ENCODE measurements at places on chromosomes 7 and 10. TPM values are rescaled to one million over a fixed set of nuclear protein-coding genes. Genes with fewer than 3 reads are reported as not detected.

GRCh38 chr10:94011296-94011695, 17.6 kb downstream of the PLCE1 start:
- H3K27ac ChIP-seq: no peak overlapping the region
- no peak overlapping the region for H3K4me3 ChIP-seq
- H3K4me1 ChIP-seq: no peaks in the 10 kb centered on the region
- H3K27me3 ChIP-seq: peaks cover 5% of the 10 kb centered on the region

- no peak for DNase-seq
- peaks cover 15% of the 10 kb centered on the region for H3K4me1 ChIP-seq
- no peaks in the 10 kb centered on the region for H3K27me3 ChIP-seq
- H3K36me3 ChIP-seq: peaks cover 22% of the 10 kb centered on the region
- H3K4me3 ChIP-seq: no peak overlapping the region
Measured at GRCh38 chr10:133445268-133445732, 8.4 kb upstream of the SCART1 start.

The MKI67 gene
- 241 TPM for total RNA-seq

GRCh38 chr7:150735596-150736358, 1.4 kb upstream of the GIMAP5 start:
- peaks cover 69% of the 10 kb centered on the region for H3K4me1 ChIP-seq
- peak overlapping the region; percentile 87 for H3K4me3 ChIP-seq
- H3K36me3 ChIP-seq: peaks cover 30% of the 10 kb centered on the region
- no peaks in the 10 kb centered on the region for H3K27me3 ChIP-seq
- peak overlapping the region; percentile 97 for H3K27ac ChIP-seq
- DNase-seq: no peak

DNA sequence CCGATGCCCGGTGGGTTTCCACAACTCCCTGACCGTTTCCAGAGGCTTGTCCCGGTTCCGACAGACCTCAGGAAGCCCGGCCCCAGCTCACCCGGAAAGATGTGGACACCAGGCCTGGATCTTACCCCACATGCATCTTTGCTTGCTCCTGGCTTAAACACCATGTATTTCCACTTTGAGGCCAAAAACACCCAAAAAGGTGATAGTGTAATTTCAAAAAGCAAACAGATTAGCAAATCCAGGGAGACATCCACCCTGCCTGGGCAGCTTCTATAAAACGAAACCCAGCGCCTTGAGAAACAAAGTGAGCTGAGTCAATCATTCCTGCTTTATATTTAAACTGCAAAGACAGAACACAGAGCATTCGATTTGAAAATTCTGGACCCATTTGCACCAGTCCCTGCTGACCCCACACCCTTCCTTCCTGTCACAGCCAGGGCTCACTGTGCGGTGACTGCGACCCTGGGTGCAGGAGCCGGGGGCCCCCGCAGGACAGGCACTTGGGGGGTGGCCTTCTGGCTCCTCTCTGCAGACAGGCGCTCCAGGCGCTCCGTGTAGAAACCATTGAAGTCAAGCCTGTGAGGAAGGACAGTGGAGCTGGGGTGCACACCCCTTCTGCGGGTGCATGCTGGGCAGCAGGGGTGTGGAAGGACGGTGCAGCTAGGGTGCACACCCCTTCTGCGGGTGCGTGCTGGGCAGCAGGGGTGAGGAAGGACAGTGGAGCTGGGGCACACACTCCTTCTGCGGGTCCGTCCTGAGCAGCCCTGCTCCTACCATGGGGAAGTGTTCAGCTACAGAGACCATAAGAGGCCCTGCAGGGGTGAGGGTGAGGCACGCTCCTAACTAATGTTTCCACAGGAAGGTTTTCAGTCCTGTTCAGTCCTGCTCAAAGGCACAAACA, 2.9 kb upstream of the ADAM8 start:
- H3K4me1 ChIP-seq: peaks cover 26% of the 10 kb centered on the region
- H3K27ac ChIP-seq: no peak overlapping the region
- H3K4me3 ChIP-seq: no peak overlapping the region
- no peaks in the 10 kb centered on the region for H3K27me3 ChIP-seq

The LRRC4 gene
- total RNA-seq: 0.68 TPM

DNA sequence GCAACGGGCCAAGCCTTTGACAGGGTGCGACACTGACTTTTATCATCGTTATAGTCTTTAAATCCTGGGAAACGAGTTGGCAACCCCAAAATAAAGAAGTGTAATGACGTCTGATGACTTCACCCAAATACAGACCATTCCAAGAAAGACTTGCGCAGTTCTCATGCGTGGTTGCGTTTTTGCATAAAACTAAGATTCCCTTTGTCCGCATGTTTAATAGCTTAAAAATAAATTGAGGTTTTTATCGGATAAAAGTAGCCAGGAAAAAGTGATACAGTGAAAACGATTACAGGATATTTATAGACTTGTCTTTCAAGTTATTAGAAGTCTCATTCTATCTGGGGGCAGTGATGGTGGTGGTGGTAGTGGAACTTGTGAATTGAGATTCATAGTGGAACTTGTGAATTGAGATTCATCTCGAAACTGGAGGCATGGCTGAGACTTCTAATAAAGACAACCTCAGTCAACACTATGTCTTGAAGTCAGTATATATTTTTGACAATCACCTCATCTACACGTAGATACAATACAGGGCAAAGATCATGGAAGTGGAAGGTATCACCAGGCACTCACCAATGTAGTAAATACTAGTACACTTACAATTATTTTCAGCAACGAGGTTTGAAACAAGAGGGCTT, 1.2 kb upstream of the NAMPT start:
- peak overlapping the region; percentile 99 for H3K27ac ChIP-seq
- peak; percentile 67 for DNase-seq
- H3K27me3 ChIP-seq: peaks cover 2% of the 10 kb centered on the region
- H3K36me3 ChIP-seq: peaks cover 31% of the 10 kb centered on the region
- peak overlapping the region; percentile 92 for H3K4me3 ChIP-seq

GRCh38 chr7:116986611-116987565, 33.6 kb downstream of the ST7 start:
- peaks cover 2% of the 10 kb centered on the region for H3K36me3 ChIP-seq
- no peak overlapping the region for H3K4me3 ChIP-seq
- H3K27me3 ChIP-seq: no peaks in the 10 kb centered on the region
- H3K27ac ChIP-seq: no peak overlapping the region

DNA sequence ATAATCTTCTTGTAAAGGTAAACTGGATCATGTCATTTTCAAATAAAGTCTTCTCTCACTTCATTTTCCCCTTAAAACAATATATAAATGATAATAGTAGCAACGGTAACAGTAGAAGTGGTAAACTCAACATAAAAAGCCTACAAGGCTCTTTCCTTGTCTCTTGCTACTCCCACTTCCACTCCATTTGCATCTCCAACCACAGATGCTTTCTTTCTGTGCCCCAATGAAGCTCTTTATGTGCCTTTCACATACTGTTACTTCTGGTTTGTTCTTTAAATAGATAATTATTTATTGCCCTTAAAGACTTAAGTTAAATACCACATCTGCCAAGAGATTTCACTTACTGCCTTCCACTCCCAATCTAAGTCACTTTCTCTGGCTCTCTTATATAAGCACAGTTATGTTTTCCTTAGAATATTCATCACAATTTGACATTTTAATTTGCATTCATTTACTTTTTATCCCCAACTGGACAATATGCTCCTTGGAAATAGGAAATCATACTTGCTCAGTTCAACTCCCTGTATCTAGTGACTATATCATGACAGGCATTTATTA, 149.9 kb downstream of the CRPPA start:
- H3K4me1 ChIP-seq: no peaks in the 10 kb centered on the region
- no peaks in the 10 kb centered on the region for H3K36me3 ChIP-seq
- H3K27ac ChIP-seq: no peak overlapping the region
- no peaks in the 10 kb centered on the region for H3K27me3 ChIP-seq
- no peak overlapping the region for H3K4me3 ChIP-seq

GRCh38 chr7:22651534-22652243, 75.3 kb upstream of the IL6 start:
- DNase-seq: no peak
- H3K4me1 ChIP-seq: no peaks in the 10 kb centered on the region
- peaks cover 17% of the 10 kb centered on the region for H3K27me3 ChIP-seq
- H3K36me3 ChIP-seq: peaks cover 5% of the 10 kb centered on the region

DNA sequence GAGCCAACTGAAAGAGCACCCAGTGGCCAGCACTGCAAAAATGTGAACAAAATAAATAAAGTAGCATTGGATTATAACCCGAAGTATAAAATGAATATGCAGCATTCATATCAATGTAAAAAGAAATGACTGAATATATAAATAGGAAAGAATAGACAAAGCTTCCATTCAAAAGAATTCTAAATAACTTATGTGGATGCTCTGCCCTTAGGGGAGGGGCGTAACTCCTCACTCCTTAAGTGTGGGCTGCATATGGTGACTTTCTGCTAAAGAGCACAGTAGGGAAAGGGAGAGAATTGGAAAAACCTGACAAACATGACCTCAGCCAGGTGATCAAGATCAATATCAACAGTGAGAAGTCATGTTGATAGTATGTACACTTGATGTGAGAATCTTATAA, 109.9 kb upstream of the DOCK1 start:
- H3K4me3 ChIP-seq: no peak overlapping the region
- no peaks in the 10 kb centered on the region for H3K27me3 ChIP-seq
- DNase-seq: no peak
- H3K4me1 ChIP-seq: no peaks in the 10 kb centered on the region

GRCh38 chr10:71765906-71766716, 7.2 kb downstream of the VSIR start:
- H3K4me3 ChIP-seq: no peak overlapping the region
- no peaks in the 10 kb centered on the region for H3K27me3 ChIP-seq
- peaks cover 49% of the 10 kb centered on the region for H3K36me3 ChIP-seq
- H3K4me1 ChIP-seq: peaks cover 93% of the 10 kb centered on the region

GRCh38 chr7:130948822-130949221, 214.8 kb upstream of the KLF14 start:
- H3K27me3 ChIP-seq: no peaks in the 10 kb centered on the region
- DNase-seq: no peak
- peaks cover 59% of the 10 kb centered on the region for H3K4me1 ChIP-seq
- H3K4me3 ChIP-seq: peak overlapping the region; percentile 54
- peaks cover 61% of the 10 kb centered on the region for H3K36me3 ChIP-seq
- no peak overlapping the region for H3K27ac ChIP-seq

DNA sequence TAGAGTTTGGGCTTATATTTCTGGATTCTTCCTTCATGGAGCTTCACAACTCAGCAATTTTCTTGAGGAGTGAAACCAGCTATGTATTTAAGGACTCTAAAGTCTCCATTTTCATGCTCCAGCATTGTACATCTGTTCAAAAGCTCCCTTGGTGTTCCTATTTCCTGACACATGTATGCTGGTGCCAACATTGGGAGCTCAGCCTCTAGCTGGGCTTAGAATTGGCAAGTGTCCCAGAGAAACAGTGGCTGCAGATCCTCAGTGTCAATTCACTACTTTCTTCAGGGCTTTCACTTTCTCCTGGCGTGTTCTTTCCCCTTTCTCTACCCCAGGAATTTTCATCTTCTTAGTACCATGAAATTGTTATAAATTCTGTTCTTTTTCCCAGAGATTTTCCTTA, 103.1 kb downstream of the ZNF467 start:
- no peak overlapping the region for H3K4me3 ChIP-seq
- H3K27ac ChIP-seq: no peak overlapping the region
- H3K27me3 ChIP-seq: peaks cover 33% of the 10 kb centered on the region
- no peaks in the 10 kb centered on the region for H3K36me3 ChIP-seq

The FKBP9 gene
- total RNA-seq: 0.94 TPM

DNA sequence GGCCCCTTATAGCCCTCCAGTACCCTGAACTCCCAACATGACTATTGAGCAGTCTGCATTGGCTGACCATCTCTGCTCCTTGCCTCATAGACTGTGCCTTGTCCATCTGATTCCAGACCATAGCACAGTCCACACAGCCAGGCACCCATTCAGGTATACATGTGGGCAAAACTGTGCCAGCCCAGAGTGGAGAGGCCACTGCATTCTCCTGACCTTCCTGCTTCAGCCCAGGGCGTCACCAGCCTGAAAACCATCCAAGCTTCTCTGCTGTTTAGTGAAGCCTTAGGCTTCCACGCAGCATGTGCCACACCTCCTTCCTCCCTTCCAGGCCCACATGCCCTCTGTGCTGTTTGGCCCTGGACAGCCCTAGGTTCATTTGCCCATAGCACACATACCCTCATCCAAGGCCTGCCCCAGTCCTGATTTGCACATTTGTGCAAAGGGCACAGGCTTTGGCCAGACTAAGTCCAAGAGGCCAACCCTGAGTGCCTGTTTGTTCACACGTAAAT, 10.5 kb downstream of the DDX56 start:
- peaks cover 31% of the 10 kb centered on the region for H3K36me3 ChIP-seq
- H3K4me3 ChIP-seq: no peak overlapping the region
- peaks cover 6% of the 10 kb centered on the region for H3K4me1 ChIP-seq
- H3K27ac ChIP-seq: peak overlapping the region; percentile 6

- no peak for DNase-seq
- peak overlapping the region; percentile 82 for H3K4me3 ChIP-seq
- peaks cover 35% of the 10 kb centered on the region for H3K4me1 ChIP-seq
- no peak overlapping the region for H3K27ac ChIP-seq
- H3K27me3 ChIP-seq: no peaks in the 10 kb centered on the region
Measured at GRCh38 chr10:104339469-104340110, 1.3 kb upstream of the ITPRIP start.
